ENCODE measurements at places on chromosomes 5 and 9. TPM values are rescaled to one million over a fixed set of nuclear protein-coding genes. Genes with fewer than 3 reads are reported as not detected.

The PCDHGA3 gene
- total RNA-seq = not detected

The CD274 gene
- 25.0 TPM for total RNA-seq

The FIBCD1 gene
- not detected for total RNA-seq

DNA sequence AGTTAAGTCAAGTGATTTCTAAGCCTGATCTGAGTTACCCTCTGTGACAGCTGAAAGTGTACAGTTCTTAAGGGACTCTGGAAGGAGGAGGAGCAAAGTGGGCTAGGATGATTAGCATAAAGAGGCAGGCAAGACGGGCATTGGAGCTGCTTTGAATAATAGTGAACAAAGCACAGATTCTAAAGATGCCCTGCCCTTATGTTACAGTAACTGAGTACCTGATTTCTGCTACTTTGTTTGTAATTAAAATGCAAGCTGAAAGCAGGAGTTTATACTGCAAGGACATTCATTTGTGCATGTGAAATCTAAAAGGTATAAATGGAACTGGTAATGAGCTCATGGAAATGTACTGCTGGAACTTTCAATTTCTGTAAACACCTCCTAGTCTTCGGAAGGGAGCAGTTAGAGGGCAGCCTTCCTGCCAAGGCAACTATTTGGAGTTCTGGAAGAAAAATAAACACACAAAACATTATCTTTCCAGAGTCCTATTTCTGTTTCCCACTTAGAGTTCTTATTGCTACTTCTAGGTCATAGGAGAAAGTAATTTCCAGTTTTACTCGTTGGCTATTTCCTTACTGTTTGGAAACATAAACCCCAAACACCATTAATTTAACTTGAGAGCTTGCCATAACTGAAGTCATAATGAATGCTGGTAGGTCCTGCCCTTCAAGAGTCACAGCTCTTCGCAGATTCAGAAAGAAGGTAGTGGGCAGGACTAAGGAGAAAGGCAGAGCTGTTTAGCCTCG, at the start of gene RANBP3L:
Gene RANBP3L (minus strand): TSS at position 45 of the 746 bp plus-strand sequence. CDS start 486 bp downstream, outside the sequence.
- no peak within 1 kb of the TSS for H3K4me3 ChIP-seq
- H3K36me3 ChIP-seq = no peaks in the 10 kb centered on the region
- DNase-seq = no peak
- H3K27me3 ChIP-seq = peaks cover 5% of the 10 kb centered on the region
- H3K4me1 ChIP-seq = peaks cover 19% of the 10 kb centered on the region

DNA sequence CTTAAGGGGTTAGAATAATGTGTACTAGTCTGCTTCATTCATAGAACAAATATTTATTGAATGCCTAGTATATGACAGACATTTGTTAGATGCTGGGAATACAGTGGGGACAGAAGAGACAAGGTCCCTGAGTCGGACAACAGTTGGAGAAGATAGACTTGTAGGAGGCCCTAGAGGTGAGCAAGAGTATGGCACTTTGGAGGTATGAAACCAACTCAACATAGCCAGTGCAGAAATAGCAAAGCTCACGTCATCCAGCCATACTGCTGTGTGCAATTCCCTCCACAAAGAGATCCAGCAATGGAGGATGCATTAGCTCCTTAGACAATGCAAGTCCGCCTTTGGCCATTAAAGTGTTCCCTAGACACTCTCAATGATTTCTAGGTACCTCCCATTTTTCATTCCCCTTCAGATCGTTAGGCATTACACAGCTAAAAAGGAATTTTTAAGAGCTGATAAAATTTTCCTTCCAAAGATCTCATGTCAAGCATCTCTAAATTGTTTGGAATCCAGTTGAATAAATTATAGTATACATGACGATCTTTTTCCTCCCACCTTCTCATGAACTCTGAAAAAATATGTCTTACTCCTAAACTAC, 1949.6 kb upstream of the WWC1 start:
- no peaks in the 10 kb centered on the region for H3K4me1 ChIP-seq
- no peak for DNase-seq
- H3K36me3 ChIP-seq = no peaks in the 10 kb centered on the region
- H3K27me3 ChIP-seq = no peaks in the 10 kb centered on the region
- H3K4me3 ChIP-seq = no peak overlapping the region
